ENCODE measurements at places on chromosomes 16 and 17.

GRCh38 chr16:29745121-29745852 is 503 bp downstream of the C16orf54 start:
- DNase-seq, result no peak

DNA sequence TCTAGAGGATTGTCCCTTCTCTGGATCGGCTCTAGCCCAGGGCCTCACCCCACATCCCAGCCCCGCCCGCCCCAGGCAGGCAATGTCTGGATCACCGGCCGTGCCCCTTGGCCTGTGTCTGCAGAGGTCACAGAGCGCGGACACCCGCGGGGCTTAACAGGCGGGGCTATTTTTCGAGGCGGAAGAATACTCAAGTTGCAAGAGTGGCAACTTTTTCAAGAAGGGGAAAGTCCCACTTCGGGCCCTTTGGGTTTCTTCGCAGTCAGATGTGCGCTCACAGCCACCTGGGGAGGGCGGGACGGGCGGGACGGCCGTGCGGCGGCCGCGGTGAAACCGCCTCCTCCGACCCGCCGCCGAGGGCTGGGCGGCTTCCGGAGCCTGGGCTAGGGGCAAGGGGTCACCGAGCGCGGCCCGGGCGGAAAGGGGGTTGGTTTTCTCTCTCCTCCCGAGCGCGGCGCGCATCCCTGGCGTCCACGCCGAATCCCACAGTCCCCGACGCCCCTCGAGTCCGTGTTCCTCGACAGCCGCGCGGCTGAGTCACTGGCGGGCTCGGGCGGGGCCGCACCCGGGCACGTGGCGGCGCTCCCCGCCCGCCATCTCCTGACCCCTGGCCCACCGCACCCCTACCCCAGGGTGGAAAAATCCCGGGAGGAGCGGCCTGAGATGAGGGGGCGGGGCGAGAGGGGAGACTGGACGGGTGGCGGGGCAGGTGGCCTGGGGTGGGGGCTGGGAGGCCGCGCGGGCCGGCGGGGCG is 1.2 kb upstream of the PFN1 start:
- DNase-seq, result no peak

DNA sequence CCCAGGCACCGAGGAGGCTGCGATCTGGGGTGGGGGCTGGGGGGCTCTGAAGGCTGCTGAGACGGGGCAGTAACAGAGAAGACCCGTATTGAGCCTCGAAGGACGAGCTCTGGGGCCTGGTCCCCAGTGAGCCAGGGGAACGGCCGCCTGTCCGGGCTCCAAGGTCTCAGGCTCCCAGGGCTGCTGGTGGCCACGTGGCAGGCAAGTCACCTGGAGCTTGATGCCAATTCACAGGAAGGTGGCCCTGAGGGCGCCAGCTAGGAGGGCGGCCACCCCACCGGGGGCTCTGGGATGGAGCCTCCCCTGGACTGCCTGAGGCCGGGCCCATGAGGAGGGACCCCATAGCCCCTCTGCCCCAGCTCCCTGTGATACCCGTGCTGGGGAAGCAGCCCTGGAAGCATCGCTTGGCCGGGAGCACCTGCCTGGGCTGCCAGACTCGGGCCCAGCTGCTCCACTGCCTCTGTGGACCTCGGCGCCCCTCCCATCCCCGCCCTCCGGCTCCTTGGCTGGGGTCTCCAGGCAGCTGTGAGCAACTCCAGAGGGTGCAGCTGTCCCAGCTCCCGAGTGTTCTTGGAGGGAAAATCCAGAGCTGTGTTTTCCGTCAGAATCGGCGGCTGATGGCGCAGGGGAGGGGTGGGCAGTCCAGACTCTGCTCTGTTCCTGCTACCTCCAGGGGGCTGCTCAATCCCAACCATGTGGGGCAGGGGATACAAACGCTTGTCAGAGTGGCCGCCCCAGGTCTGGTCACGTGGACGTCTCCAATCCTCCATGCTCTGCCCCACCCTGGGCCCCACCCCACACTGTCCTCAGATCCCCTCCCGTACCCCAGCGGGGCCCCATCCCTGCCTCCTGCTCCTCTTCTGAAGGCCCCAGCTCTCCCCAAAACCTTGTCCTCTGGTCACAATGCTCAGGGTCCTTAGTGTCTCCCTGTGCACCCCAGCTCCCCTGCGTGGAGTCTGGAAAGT is 67.2 kb upstream of the GNG13 start:
- no peak for DNase-seq

DNA sequence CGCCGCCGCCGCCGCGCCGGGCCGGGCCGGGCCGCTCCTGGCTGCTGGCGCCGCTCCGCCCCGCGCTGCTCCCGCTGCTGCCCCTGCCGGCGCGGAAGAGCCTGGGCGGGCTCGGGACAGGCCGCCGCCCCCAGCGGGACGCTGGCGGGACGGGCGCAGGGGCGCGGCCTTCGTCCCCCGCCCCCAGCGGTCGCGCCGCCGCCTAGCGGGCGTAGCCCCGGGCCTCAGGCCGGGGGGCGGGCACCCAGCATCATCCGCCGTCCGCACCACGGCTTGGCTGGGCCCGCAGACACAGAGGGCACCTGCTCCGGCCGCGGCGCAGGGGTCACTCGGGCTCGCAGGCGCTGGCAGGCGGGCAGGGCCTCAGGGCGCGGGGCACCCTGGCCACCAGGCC is at the start of gene AMFR:
Gene AMFR (minus strand): TSS at position 107 of the 394 bp plus-strand sequence. CDS start 218 bp downstream, outside the sequence.
- DNase-seq, result no peak

DNA sequence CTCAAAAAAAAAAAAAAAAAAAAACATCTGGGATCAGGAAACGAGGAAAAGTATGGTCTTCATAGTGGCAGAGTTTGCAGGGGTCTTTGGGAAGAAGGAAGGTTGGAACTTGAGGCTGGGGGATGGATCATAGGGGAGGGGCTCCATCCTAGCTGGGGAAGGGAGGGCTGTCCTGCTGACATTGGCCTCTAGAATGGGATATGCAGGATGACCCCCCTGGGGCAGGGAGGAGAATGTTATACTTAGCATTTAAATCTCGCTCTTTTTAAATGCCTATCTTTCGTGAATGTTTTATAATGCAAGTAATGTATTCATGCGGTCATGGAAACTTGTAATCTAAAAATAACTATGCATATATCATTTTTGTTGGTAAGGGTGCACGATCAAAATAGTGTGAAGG is 33.2 kb downstream of the TMEM235 start:
- no peak for DNase-seq

- no peak for DNase-seq
Measured at GRCh38 chr17:81509972-81510784, 2.4 kb downstream of the ACTG1 start.

- DNase-seq, result no peak
Measured at GRCh38 chr16:1749152-1750117, 21.9 kb downstream of the NME3 start.

DNA sequence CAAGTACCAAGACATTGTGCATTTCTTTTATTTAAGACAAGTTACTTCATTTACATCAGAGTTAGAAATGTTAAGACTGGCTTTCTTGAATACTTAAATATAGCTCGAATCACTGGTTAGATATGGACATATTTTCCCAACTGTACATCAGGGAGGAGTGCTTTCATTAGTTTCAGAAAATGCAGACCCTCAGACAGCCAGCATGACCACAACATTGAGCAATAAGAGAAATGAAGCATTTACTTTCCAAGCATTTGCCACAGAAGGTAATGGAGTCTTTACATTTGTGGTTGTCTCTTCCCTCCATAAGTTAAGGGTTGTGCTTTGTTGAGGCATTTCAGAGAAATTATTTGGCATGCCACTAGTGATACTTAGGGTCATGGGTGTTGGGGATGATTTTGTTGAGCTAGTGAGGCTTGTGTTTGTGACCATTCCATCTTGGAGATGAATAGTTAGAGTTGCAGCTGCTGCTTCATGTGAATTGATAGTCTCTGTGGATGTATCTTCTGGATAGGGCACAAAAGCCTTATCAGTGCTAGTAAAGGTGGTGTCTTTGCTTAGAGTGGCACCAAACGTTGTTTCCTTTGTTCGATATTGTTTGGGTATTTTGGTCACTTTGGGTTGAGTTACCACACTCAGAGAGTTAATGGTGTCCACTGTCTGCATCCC is 2.1 kb downstream of the OMG start:
- DNase-seq, result no peak

DNA sequence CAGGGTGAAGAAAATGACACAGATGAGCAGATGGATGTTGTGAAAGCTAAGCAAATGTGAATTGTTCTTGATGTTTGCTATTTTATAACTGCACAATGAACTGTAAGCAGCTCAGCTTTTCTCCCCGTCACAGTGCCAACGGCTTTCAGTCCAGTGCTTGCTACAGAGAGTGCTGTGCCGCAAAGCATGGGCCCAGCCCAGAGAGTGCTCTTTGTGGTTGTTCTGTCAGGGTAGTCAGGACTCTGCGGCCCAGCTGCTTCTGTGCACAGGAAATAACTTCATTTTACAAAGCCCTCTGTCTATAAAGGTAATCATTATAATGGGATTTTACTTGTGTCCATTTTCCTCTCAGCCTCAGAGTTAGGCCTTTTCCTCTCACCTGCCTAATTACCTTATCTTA is 39.1 kb downstream of the CDRT15 start:
- DNase-seq, result no peak

GRCh38 chr17:64992325-64992802 is 64.2 kb downstream of the GNA13 start:
- DNase-seq, result no peak
